ENCODE measurements at places on chromosomes 3 and 15. TPM values are rescaled to one million over a fixed set of nuclear protein-coding genes. Genes with fewer than 3 reads are reported as not detected.

HMCES gene
- total RNA-seq: 47.7 TPM

SLC24A5 gene
- total RNA-seq: not detected

DNA sequence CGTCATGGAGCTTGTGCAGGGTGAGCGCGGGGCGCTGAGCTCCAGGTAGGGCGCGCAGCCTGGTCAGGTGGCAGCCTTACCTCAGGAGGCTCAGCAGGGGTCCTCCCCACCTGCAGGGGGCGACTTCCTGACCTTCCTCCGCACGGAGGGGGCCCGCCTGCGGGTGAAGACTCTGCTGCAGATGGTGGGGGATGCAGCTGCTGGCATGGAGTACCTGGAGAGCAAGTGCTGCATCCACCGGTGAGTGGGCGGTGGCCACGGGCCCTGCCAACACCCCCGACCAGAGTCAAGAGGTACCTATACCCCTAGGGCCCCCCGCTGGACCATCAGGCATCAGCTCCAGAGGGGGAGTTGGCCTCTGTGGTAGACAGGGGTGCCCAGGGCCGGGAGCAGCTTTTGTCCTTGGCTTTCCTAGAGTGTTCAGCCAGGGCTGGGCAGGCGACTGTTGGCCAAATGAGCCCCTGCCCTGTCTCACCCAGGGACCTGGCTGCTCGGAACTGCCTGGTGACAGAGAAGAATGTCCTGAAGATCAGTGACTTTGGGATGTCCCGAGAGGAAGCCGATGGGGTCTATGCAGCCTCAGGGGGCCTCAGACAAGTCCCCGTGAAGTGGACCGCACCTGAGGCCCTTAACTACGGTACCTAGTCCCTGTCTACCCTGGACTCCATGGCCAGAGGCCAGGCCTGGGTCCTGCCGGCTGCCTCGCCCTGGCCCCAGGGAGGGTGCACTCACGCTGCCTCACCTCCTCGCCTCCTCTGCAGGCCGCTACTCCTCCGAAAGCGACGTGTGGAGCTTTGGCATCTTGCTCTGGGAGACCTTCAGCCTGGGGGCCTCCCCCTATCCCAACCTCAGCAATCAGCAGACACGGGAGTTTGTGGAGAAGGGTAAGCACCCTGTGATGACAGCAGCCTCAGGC lies 9.1 kb downstream of the FES start:
- no peaks in the 10 kb centered on the region for H3K36me3 ChIP-seq
- no peaks in the 10 kb centered on the region for H3K27me3 ChIP-seq
- H3K4me1 ChIP-seq: no peaks in the 10 kb centered on the region
- H3K27ac ChIP-seq: no peak overlapping the region
- no peak overlapping the region for H3K4me3 ChIP-seq
- peak; percentile 43 for DNase-seq

GRCh38 chr3:123446210-123446609 lies 2.7 kb downstream of the ADCY5 start:
- H3K27me3 ChIP-seq: no peaks in the 10 kb centered on the region
- no peak overlapping the region for H3K4me3 ChIP-seq
- H3K27ac ChIP-seq: no peak overlapping the region
- DNase-seq: no peak
- H3K36me3 ChIP-seq: no peaks in the 10 kb centered on the region

CP gene
- 5.0 TPM for total RNA-seq

GRCh38 chr15:30023798-30024295 lies 58.9 kb upstream of the GOLGA8J start:
- no peak for DNase-seq
- no peak overlapping the region for H3K27ac ChIP-seq
- H3K27me3 ChIP-seq: no peaks in the 10 kb centered on the region
- no peaks in the 10 kb centered on the region for H3K36me3 ChIP-seq

CACNA2D3 gene
- not detected for total RNA-seq

DNA sequence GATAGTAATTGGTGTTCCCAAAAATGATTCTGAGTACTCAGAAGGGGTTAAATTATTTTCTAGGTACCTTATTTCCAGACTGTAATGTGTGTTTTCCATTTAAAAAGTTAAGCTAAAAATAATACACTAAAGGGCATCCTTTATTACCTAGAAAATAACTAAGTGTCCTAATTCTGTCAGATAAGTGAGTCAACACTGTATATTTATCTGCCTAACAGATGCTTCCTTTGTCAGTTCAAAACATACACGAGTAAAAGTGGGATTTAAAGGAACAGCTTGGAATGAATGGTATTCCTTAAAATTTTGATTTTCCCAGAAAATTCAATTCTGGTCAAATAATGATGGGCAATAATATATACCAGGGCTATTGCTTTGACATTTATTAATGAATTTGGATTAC lies 78.3 kb downstream of the ADAMTSL3 start:
- no peak overlapping the region for H3K27ac ChIP-seq
- no peak for DNase-seq
- H3K27me3 ChIP-seq: no peaks in the 10 kb centered on the region
- no peaks in the 10 kb centered on the region for H3K4me1 ChIP-seq
- H3K36me3 ChIP-seq: no peaks in the 10 kb centered on the region

DNA sequence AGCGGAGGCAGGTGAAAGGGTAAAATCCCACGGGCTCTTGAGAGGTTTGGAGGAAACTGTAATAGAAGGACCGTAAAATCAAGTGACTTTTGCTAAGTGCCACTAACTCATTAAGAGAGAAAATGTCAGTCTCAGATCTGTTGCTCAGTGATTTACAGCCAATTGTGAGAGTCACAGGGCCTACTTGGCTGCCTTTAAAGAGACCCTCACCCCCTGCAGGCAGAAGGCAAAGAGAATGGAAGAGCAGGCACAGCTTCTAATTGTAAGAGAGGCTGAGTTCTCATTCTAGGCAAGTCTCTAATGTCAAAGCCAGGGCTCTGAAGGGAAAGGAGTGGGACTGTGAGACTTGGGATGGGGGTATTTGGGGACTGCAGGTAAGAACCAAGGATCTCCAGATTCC lies 9.3 kb upstream of the SYNM start:
- H3K27ac ChIP-seq: no peak overlapping the region
- H3K4me1 ChIP-seq: no peaks in the 10 kb centered on the region
- peaks cover 1% of the 10 kb centered on the region for H3K27me3 ChIP-seq
- no peaks in the 10 kb centered on the region for H3K36me3 ChIP-seq
- no peak for DNase-seq
- H3K4me3 ChIP-seq: no peak overlapping the region

DNA sequence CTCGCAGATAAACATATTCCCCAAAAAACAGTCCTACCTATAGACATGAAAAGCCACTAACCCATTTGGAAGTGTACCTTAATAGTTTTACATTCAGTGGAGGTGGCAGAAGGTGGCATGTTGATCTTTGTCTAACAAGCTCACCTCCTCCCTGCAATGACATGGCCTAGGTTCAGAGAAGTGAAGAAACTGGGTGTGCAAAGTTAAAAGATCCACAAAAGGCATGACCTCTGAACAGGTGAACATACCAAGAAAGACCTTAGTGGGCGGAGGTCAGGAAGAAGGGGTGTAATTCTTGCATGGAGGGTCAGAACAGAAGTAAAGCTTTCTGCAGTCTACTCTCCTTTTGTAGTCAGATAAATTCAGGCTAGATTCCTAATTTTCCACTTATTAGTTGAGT lies 822 bp downstream of the MRPL3 start:
- no peaks in the 10 kb centered on the region for H3K27me3 ChIP-seq
- H3K27ac ChIP-seq: peak overlapping the region; percentile 100
- no peak for DNase-seq
- H3K36me3 ChIP-seq: peaks cover 1% of the 10 kb centered on the region
- H3K4me3 ChIP-seq: peak overlapping the region; percentile 96
- 0 out of 2 replicates have a peak, but pooled peaks cover 3% of the 10 kb centered on the region for H3K4me1 ChIP-seq

GRCh38 chr3:23314981-23315762 lies 112.0 kb downstream of the UBE2E2 start:
- no peaks in the 10 kb centered on the region for H3K27me3 ChIP-seq
- no peak for DNase-seq
- H3K4me1 ChIP-seq: peaks cover under 1% of the 10 kb centered on the region
- H3K27ac ChIP-seq: no peak overlapping the region

- H3K27me3 ChIP-seq: no peaks in the 10 kb centered on the region
- H3K4me1 ChIP-seq: peaks cover 22% of the 10 kb centered on the region
- DNase-seq: no peak
- H3K27ac ChIP-seq: no peak overlapping the region
Measured at GRCh38 chr3:60316121-60316797, 935.0 kb downstream of the FHIT start.

DNA sequence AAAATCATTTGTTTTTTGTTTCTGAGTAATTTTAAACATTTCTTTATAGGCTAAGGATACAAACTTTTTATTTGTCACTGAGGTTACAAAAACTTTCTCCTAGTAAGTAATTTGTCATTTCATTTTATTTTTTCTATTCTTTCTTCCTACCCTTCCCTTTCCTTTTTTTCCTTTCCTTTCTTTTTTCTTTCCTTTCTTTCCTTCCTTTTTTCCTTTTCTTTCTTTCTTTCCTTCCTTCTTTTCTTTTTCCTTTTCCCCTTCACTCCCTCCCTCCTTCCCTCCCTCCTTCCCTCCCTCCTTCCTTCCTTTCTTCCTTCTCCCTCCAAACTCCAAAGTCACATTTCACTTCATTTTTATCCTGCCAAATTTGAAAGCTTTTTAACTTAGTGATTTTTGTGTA lies 115.1 kb upstream of the FAN1 start:
- no peaks in the 10 kb centered on the region for H3K4me1 ChIP-seq
- H3K27ac ChIP-seq: no peak overlapping the region
- no peak for DNase-seq
- no peaks in the 10 kb centered on the region for H3K27me3 ChIP-seq
- no peak overlapping the region for H3K4me3 ChIP-seq

ANKRD63 gene
- total RNA-seq: 0.28 TPM

PLCH1 gene
- 3.1 TPM for total RNA-seq

DNA sequence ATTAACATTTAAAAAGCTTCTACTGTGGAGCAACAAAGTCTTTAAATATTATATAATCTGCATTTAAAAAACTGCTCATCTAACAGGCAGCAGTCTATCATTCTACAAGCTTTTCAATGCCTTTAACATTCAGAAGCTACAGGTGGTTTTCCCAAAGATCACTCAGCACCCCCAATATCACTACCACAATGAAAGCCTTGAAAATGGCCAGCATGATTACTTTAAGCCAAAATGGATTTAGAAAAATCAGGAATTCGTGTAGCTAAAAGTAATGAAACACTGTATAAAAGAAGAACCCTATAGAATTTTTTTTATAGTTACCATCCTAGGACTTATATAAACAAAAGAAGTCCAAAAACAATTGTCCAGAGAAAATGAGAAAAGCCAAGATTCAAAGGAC lies 400.4 kb downstream of the TIGIT start:
- no peak overlapping the region for H3K4me3 ChIP-seq
- no peaks in the 10 kb centered on the region for H3K36me3 ChIP-seq
- no peaks in the 10 kb centered on the region for H3K27me3 ChIP-seq
- no peak for DNase-seq
- H3K27ac ChIP-seq: no peak overlapping the region

DNA sequence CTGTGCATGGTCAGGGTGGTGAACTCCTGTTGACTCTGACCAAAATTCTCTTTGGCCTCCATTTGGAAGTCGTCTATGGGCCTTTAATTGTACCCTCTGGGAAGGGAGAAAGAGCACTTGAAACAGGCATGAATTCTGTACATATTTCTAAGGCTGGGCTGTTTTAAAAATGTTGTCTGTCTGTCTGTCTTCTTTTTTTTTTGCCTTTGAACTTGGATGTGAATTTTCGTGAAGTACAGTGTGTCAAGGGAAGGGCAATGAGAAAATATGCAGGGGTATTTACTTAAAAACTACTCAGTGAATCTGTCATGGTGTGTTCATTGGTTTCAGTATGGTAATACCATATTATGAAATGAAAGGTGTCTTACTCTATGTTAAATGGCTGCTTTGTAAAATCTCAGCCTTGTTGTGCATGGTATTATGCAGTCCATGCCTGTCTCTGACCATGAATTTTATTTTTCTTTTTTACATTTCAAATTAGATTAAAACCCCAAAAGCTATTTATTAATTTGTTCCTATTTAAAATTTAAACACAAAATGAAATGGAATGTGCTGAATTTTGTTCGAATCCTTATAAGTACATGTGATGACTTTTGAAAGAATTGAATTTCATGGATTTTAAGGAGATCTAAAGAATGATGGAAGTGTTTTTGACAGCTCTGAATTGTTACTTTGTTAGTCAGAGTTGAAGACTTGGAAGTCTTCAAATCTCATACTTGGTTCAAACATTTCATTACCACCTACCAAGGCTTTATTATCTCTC lies 51.1 kb downstream of the RARB start:
- peaks cover 12% of the 10 kb centered on the region for H3K4me1 ChIP-seq
- H3K27ac ChIP-seq: no peak overlapping the region
- DNase-seq: no peak
- no peak overlapping the region for H3K4me3 ChIP-seq
- no peaks in the 10 kb centered on the region for H3K27me3 ChIP-seq

- no peaks in the 10 kb centered on the region for H3K27me3 ChIP-seq
Measured at GRCh38 chr3:171044835-171045793, 18.6 kb upstream of the SLC2A2 start.

DNA sequence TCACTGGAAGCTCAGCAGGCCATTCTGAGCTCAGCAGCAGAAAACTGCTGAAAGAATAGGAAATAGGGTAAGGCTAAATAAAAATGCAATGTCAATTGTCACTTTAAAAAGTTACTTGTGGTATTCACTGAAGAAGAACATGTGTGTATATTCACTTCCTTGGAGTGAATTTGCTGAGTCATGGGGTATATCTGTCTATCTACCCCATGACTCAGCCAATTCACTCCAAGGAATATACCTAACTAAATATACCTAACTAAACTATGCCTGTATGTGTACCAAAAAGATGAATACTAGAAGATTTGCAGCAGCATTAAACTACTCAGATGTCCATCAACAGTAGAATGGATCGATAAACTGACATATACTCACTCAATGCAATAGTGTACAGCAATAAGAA lies 69.5 kb upstream of the KCNAB1 start:
- H3K27me3 ChIP-seq: no peaks in the 10 kb centered on the region
- H3K36me3 ChIP-seq: no peaks in the 10 kb centered on the region
- H3K4me1 ChIP-seq: no peaks in the 10 kb centered on the region
- no peak overlapping the region for H3K27ac ChIP-seq
- H3K4me3 ChIP-seq: no peak overlapping the region

CORO2B gene
- 0.21 TPM for total RNA-seq

- no peak overlapping the region for H3K4me3 ChIP-seq
- H3K36me3 ChIP-seq: no peaks in the 10 kb centered on the region
- no peak overlapping the region for H3K27ac ChIP-seq
- no peaks in the 10 kb centered on the region for H3K27me3 ChIP-seq
Measured at GRCh38 chr3:142251951-142252350, 26.6 kb upstream of the GK5 start.

GP5 gene
- total RNA-seq: 0.25 TPM

DNA sequence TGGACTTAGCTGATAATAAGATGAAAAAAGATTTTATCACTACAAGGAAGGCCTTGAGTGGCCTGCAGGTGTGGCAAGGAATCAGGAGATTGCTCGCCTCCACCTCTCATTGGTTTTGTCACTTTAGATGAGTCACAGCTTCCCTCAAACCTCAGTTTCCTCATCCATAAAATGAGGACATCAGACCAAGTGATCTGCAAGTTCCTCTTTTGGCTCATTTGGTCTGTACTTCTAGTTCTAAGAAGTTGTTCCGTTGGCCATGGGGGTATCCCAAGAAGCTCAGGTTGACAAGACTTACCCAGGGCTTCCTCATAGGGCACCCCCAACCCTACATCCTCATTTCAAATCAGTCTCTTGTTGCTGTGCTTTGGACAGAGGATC lies 254.1 kb downstream of the UACA start:
- no peak overlapping the region for H3K4me3 ChIP-seq
- no peaks in the 10 kb centered on the region for H3K27me3 ChIP-seq
- DNase-seq: no peak
- no peaks in the 10 kb centered on the region for H3K36me3 ChIP-seq
- peak overlapping the region; percentile 89 for H3K27ac ChIP-seq
- peaks cover 51% of the 10 kb centered on the region for H3K4me1 ChIP-seq

MINAR1 gene
- total RNA-seq: 0.34 TPM

Data from Caco-2 (cell line).